ENCODE measurements at places on chromosomes 3 and 15. TPM values are rescaled to one million over a fixed set of nuclear protein-coding genes. Genes with fewer than 3 reads are reported as not detected.

MAGEF1 gene
- 10.4 TPM for total RNA-seq

DNA sequence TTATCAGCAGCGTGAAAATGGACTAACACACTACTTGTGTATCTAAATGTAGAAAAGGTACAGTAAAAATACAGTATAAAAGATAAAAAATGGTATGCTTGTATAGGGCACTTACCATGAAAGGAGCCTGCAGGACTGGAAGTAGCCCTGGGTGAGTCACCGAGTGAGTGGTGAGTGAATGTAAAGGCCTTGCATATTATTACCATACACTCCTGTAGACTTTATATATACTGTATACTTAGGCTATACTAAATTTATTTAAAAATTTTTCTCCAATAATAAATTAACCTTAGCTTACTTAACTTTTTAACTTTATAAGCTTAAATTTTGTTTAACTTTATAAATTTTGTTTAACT, 67.2 kb upstream of the TSPAN3 start:
- DNase-seq = no peak

GRCh38 chr3:36060950-36061349, 319.4 kb upstream of the STAC start:
- no peak for DNase-seq

DNA sequence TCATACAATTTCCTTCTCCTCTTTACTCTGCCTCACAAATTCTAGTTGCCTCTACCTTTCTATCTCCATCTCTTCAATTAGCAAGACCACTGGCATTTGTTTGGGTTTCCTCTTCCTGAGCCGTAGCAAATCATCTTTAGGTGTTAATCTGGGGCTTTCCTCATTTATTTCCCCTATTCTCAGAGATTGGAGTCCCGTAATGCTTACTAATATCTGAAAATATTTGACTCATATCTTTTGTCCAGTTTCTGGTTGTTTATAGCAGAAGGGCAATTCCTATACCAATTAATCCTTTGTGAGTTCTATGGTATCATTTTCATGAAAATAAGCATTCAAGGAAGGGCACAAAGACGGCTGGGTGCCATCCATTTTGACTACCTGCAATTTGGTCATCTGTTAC, 103.7 kb downstream of the NR2E3 start:
- DNase-seq = no peak

DNA sequence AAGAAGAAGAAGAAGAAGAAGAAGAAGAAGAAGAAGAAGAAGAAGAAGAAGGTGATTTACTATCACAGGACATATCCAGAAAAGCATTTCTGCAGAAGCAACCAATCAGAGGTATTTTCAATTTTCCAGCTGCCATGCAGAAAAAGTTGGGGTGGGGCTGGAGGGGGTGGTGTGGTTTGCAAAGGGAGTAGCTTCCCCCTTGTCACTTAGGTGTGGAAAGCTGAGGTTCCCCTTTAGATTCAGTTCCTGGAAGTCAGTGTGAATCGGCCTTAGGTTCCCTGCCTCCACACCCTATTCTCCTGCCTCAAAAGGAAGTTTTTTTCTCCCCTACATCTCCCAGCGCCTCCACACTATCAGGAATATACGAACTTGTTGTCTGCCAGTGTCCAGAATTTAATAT, 276.7 kb upstream of the ARRDC4 start:
- no peak for DNase-seq

DNA sequence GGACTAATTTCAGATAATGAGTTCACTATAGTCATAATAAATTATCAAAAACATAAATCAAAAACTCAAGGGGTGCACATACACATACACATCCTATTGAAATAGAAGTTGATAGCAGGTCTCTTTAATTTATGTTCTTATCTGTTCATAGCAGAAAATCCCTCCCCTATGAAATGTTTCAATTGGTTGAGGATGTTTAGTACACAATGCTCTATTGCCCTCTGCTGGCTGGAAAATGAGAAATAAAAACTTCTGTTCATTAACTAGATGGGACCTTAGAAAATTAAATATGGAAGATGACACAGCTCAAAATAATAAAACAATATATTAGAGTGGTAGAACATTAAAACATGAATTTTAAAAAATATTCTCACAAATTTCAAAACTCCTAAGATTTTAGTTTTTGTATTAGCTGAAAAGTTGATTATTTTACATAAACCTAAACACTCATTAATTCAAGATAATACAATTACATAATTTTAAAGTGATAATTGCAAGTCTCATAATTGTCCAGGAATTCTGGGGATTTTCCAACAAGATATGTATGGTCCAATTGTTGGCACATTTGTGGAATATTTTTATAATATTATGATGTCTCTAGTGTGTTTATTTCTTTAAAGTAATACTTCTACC, 735.0 kb downstream of the ROBO1 start:
- no peak for DNase-seq

GRCh38 chr3:55373423-55373822, 113.7 kb downstream of the WNT5A start:
- no peak for DNase-seq

Data from pancreas (tissue), 10 donors.